ENCODE measurements at places on chromosomes 3 and 15.
A peak's percentile ranks its signal among the peaks of the same experiment; 100 is the strongest.

- no peak for DNase-seq
Measured at GRCh38 chr3:142802891-142803290, 79.1 kb downstream of the TRPC1 start.

GRCh38 chr3:127049393-127049792 lies 66.5 kb downstream of the PLXNA1 start:
- DNase-seq: no peak

- DNase-seq: no peak
Measured at GRCh38 chr15:60328852-60329443, 68.8 kb downstream of the ANXA2 start.

- DNase-seq: no peak
Measured at GRCh38 chr3:158451405-158452055, 119.5 kb upstream of the MLF1 start.

DNA sequence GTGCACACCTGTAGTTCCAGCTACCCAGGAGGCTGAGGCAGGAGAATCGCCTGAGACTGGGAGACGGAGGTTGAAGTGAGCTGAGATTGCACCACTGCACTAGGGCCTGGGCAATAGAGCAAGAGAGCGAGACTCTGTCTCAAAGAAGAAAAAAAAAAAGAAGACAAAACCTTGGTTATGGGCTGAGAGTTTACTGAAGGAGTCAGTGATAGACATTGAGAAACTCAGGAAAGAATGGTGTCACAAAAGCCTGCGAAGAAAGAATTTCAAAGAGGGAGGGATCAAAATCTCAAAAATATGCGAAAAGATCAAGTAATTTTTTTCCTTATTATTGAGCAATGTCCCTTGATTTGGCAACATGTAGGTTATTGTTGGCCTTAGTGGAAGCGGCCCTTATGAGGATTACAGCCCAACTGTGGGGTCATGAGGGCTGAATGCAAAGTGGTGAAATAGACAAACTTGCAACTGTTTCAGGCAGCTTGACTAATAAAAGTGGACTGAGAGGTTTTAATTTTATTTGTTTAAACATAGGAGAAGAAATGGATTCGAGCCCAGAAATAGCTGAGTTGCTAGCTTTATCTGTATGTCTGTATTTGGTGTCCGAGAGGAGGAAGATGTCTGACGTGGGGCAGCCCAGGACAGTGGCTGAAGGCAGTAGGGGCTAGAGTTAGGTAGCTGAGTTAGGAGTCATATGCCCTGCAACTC lies 18.8 kb upstream of the CELF6 start:
- DNase-seq: peak; percentile 54

GRCh38 chr3:31924610-31925270 lies 56.3 kb downstream of the OSBPL10 start:
- DNase-seq: no peak

GRCh38 chr3:188491276-188491687 lies 337.3 kb downstream of the LPP start:
- DNase-seq: peak; percentile 82

DNA sequence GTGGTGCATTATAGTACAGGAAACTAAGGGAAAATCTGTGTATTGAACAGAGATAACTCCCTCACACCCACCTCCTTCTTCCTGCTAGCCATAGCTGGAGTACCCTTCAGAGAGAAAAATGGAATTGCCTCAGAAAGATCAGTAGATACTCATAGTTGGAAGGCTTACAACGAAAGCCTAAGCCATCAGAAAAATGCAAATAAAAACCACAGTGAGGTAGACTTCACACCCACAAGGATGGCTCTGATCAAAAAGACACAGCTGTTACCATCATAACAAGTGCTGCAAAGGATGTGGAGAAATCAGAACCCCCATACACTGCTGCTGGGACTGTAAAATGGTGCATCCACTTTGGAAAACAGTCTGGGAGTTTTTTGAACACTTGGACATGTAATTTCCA lies 7.4 kb upstream of the DLG1 start:
- peak; percentile 75 for DNase-seq

DNA sequence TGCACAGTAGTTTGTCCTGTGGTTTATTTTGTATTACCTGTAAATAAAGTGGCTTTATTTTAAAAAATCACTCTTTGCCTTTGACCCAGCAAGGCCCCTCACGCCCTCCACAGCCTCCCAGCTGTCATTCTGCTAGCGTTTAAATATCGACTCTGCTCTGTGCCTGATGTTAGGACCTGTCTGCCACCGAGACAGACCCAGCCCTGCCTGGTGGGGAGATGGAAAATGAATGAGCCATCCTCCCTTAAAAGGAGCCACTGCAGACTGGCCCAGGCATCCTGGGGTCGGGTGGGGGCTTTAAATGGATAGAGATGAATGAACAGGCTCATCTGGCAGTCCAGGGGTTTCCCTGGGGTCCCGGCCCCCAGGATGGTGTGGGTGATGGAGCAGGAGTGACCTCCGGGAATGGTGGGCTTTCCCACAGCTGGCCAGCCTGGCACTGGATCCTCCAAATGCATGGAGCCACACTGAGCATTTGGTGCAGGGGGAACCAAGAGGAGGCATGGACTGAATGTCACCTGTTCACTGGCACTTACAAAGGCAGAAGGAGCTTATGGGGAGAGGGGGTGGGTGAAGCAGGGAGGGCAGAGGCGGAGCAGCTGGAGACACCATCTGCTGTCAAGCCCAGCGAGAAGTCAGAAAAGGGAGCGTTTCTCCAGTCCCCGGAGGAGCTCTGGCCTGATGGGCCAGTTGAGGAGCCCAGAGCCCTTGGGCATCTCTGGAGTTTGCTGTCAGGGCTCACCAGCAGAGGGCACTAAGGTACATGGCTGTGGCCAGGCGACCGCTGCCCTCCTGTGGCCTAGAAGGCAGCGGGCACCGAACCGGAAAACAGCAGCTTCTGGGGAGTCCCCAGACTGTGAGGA lies 11.9 kb downstream of the GRM2 start:
- DNase-seq: peak; percentile 21

GRCh38 chr3:155863072-155863784 lies 7.2 kb upstream of the GMPS start:
- no peak for DNase-seq

- DNase-seq: peak; percentile 68
Measured at GRCh38 chr3:134002306-134002705, 27.4 kb downstream of the SLCO2A1 start.

DNA sequence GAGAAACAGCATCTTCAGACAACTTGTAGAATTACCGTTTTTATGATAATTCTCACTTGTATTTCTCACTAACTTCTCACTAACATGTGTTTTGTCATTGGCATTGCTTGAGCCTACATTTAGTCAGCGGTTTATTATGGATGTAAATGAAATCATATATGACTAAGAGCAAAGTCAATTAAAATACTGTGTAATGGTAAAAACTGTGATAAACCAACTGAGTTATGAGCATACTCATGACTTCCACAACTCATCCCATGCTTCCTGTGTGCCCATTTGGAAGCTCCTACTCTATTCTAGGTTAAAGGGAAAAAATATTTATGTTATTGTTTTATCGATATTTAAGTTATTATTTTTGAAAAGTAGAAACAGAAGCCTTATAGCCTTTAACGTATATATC lies 12.8 kb downstream of the PXK start:
- no peak for DNase-seq

DNA sequence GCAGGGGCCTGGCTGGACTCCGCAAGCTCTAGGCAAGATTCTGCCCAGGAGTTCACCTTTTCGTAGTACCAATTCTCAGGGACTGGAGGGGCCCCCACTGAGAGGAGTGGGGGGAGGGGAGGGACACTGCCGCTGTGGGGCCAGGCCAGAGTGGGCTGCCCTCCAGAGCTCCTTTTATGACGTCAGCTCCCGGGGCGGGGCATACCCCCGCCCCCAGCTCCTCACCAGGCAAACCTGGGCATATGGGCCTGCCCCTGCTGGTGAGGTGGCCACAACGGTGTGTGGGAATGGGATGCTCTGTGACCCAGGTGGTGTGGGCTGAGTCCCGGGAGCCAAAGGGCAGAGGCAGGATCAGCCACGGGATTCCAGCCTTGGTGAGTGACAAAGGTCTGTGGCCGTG lies 3.3 kb downstream of the DNAJB8 start:
- no peak for DNase-seq

DNA sequence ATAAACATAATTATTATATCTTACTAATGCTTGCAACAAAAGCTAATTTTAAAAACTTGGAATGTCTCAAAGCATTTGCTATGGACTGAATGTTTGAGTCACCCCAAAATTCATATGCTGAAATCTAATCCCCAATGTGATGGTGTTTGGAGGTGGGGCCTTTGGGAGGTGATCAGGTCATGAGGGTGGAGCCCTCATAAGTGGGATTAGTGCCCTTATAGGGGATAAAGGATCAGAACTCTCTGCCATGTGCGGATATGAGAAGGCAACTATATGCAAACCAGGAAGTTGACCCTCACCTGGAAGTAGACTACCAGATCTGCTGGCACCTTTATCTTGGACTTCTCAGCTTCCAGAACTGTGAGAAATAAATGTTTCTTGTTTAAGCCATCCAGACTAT lies 137.7 kb downstream of the LIPC start:
- DNase-seq: no peak

DNA sequence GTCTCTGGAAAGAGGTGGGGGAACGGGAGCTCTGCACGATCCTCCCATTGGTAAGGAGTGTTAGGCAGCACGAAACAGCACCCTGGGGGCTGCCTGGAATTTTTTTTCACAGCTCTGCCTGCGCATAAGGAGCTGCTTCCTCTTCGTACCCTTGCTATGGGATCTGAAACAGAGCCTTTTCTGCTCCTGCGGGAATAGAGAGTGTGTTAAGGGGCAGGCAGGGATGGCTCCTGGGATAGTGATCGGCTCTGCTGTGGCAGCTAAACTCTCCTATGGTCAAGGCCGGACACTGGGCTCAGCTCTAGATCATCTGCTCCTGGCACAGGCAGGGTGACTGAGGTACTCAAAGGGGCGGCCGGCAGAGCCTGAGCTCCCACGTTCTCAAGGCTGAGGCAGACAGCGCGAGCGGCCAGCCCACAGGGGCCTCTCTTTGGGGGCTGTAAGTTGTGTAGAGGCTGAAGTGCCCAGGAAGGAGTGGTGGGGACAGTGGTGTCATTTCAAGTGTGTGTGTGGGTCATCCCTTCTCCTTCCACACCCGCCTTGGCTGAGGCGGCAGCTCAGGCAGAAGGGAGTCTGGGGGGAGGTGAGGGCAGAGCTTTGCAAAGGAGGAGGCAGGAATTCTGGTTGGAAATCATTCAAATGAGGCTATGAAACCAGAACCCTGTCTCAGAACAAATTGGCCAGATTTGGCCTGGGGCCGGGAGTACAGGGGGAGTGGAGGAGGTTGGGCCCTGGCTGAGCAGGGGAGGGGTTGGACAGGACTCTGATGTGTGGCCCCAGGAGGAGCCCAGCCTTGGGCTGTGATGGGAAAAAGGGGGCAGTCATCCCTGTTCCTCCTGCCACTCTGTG lies 31.0 kb downstream of the EPHB3 start:
- DNase-seq: peak; percentile 74

GRCh38 chr15:82802497-82802896 lies 3.4 kb downstream of the FSD2 start:
- DNase-seq: no peak

- no peak for DNase-seq
Measured at GRCh38 chr3:50666837-50667236, 7.9 kb upstream of the DOCK3 start.

- DNase-seq: no peak
Measured at GRCh38 chr15:23760024-23760423, 72.9 kb upstream of the NDN start.

GRCh38 chr3:71247958-71248335 lies 335.6 kb downstream of the FOXP1 start:
- DNase-seq: no peak

DNA sequence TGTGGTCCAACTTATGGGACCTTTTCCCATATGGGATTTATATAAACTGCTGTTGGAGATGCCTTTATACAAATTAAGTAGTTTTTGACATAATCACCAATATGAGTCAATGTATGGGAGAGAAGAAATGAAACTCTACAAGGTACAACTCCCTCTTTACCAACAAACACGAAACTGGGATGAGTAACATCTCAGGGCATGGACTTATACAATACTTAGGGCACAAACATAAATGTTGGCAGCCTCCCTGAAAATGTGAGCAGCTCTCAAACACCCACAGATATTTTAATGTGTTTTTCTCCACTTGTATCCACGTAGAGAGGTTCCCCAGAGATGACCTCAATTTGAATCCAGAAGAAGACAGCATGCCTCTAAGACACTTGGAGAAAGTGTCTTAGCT lies 161.6 kb downstream of the MAGI1 start:
- DNase-seq: no peak

DNA sequence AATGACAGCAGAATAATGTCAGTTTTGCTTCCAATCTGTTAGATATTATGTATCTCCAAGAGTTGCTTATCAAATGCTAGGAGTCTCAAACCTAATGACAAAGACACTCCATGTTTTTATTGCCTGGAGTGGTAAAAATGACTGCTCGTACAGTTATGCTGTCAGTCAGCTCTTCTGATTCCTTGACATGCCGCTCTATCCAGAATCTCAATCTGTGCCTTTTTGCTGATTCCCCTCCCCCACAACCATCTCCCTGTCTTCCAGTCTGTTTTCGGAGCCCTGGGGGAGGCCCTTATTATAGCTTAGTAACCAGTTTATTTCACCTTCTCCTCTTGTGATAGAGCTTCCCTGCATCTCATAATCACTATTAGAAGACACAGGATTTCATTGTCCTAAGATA lies 2.6 kb downstream of the MKRN2 start:
- DNase-seq: no peak

DNA sequence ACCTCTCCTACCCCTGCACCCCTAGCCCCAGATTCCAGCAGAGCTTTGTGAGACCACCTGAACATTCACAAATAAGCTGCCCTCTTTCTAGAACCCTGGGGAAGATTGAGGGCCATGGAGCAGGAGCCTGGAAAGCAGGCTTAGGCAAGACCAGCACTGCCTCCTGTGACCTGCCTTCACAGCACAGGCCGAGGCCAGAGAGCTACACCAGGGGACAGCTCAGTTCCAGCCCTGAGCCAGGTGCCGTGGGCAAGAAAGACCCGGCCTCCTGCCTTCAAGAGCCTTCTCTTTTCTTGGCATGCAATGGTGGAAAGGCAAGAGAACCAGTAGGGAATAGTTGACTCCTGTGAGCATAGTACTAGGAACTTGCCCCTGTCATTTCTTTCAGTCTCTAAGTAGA lies 48.1 kb downstream of the SLC6A6 start:
- DNase-seq: no peak

GRCh38 chr3:146590521-146590920 lies 14.6 kb downstream of the PLSCR5 start:
- peak; percentile 80 for DNase-seq

DNA sequence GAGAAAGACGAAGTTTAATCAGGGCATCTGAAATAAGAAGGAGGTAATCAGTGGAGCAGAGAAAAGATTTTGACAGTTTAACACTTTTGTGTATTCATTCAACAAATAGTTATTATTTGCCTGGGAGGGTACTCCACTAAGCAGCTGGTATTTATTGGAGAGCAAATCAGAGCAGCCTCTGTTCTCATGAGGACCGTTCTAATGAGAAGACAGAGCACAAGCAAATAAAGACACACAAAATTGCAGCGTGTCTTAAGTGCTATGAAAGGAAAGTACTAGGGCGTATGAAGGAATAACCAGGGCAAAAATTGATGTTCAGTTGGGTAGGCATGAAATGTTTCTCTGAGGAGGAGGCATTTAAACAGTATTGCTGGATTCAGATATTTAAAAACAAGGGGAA lies 302.9 kb upstream of the RARB start:
- DNase-seq: no peak

All from fibroblast of skin of scalp (primary cell).